Amygdala (tissue), 56 donors: ENCODE measurements at places on chromosomes 5 and 9.

GRCh38 chr5:172336676-172337285 is 53.2 kb upstream of the UBTD2 start:
- DNase-seq = no peak

DNA sequence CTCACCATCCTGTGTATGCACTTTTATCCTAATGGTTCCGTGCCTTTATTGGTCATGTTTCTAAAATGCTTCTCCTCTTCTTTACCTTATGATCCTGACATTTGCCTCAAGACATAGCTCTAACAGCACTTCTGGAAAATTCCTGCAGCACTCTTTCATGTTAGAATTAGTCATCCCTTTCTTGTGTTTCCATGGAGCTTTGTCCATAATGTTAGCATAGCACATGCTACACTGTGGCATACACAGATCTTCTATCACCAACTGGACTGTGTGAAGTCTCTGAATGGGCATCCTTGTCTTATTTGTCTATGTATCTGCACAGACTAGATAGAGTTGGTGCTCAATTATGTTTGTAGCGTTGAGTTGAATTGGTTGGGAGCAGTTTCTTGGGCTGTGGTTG is 2.0 kb downstream of the SCGB3A2 start:
- no peak for DNase-seq

DNA sequence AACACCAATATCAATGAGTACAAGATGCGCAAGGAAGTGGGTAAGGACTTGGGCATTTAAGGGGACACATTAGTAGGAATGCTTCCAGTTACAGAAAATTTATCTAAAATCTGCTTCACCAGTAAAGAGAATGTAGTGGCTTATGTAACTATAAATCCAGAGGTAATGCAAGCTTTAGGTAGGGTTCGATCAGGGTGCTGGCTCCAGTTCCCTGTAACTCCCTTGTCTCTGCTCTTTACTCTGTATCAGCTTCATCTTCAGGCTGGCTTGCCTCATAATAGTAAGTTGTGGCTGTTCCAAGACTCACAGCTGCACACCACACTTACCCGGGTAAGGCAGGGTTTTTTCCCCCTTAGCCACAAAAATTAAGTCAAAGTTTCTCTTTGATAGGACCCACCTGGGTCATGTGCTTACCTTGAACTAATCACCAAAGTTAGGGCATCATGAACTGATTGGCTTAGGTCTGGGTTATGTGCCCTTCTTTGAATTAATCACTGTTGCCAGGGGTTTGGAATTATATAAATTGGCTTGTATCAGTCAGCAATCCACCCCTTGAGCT is 35.5 kb downstream of the ARHGEF37 start:
- no peak for DNase-seq

GRCh38 chr9:135887585-135888050 is 19.7 kb downstream of the CAMSAP1 start:
- peak; percentile 37 for DNase-seq

- DNase-seq = no peak
Measured at GRCh38 chr9:69535911-69536310, 136.3 kb downstream of the APBA1 start.

GRCh38 chr5:122322801-122323548 is 10.9 kb downstream of the SNCAIP start:
- DNase-seq = no peak

DNA sequence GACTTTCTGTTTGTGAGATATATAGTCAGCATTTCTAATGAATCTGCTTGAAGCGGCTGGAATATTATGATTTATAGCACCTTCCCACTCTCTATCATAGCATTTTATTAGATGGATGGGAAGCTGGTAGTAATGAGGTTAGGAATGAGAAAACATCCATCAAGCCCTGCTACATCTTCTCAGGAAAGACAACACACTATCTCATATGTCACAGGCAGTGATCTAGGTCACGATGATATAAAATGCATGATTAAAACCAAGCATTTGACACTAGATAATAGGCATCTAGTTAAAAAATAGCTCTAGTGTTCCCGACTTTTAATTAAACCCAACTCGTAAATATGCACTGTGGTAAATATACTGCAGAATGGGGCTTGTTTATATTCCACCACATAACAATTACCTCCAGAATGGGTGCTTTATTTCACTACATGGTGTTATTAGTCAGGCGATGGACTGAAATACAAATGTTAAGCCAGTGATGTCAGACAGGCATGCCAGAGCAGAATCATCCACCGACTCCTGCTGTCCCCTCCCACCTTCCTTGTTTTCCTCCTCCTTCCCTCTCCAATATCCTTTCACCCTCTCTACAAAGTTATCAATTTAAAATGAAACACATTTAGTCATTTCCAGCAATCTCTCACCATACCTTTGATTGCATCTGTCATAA is 286.8 kb downstream of the SPATA31D1 start:
- no peak for DNase-seq

DNA sequence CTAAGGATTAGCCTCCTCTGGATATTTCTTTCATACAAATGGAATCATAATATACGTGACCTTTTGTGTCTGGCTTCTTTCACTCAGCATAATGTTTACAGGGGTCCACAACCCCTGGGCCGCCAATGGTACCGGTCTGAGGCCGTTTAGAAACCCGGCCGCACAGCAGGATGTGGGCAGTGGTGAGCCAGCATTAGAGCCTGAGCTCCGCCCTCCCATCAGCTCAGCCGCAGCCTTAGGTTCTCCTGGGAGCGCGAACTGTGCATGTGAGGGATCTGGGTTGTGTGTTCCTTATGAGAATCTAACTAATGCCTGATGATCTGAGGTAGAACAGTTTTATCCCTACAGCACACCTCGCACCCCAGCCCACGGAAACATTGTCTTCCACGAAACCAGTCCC is 229.7 kb downstream of the ICE1 start:
- no peak for DNase-seq

- DNase-seq = peak; percentile 8
Measured at GRCh38 chr9:13688990-13689600, 409.6 kb upstream of the MPDZ start.

- DNase-seq = no peak
Measured at GRCh38 chr9:99095565-99095964, 9.3 kb upstream of the TGFBR1 start.

- no peak for DNase-seq
Measured at GRCh38 chr5:14908172-14908571, 36.6 kb upstream of the ANKH start.

GRCh38 chr5:16934677-16935153 is 1.4 kb downstream of the MYO10 start:
- DNase-seq = no peak
